Activated naive CD4-positive, alpha-beta T cell treated with anti-CD3 and anti-CD28 coated beads for 36 hours (primary cell): ENCODE measurements at places on chromosomes 12 and 14.

GRCh38 chr14:49792618-49793017 lies 24.7 kb downstream of the KLHDC2 start:
- no peak overlapping the region for H3K4me3 ChIP-seq
- H3K27ac ChIP-seq = peak overlapping the region; percentile 18
- no peaks in the 10 kb centered on the region for H3K4me1 ChIP-seq
- H3K27me3 ChIP-seq = no peaks in the 10 kb centered on the region
- DNase-seq = no peak

- no peaks in the 10 kb centered on the region for H3K4me1 ChIP-seq
- no peak overlapping the region for H3K4me3 ChIP-seq
- H3K27me3 ChIP-seq = peaks cover 5% of the 10 kb centered on the region
- DNase-seq = no peak
- H3K27ac ChIP-seq = no peak overlapping the region
Observed at GRCh38 chr12:109728921-109729320, 15.3 kb downstream of the FAM222A start.

GRCh38 chr12:50326590-50327284 lies 43.4 kb upstream of the LIMA1 start:
- H3K27me3 ChIP-seq = no peaks in the 10 kb centered on the region
- no peak overlapping the region for H3K27ac ChIP-seq
- H3K4me3 ChIP-seq = no peak overlapping the region
- H3K4me1 ChIP-seq = no peaks in the 10 kb centered on the region
- H3K36me3 ChIP-seq = no peaks in the 10 kb centered on the region
- no peak for DNase-seq

- no peaks in the 10 kb centered on the region for H3K36me3 ChIP-seq
- H3K27ac ChIP-seq = no peak overlapping the region
- H3K4me1 ChIP-seq = peaks cover 4% of the 10 kb centered on the region
- H3K4me3 ChIP-seq = no peak overlapping the region
- no peaks in the 10 kb centered on the region for H3K27me3 ChIP-seq
- no peak for DNase-seq
Observed at GRCh38 chr14:97524589-97525319, 727.6 kb downstream of the VRK1 start.

DNA sequence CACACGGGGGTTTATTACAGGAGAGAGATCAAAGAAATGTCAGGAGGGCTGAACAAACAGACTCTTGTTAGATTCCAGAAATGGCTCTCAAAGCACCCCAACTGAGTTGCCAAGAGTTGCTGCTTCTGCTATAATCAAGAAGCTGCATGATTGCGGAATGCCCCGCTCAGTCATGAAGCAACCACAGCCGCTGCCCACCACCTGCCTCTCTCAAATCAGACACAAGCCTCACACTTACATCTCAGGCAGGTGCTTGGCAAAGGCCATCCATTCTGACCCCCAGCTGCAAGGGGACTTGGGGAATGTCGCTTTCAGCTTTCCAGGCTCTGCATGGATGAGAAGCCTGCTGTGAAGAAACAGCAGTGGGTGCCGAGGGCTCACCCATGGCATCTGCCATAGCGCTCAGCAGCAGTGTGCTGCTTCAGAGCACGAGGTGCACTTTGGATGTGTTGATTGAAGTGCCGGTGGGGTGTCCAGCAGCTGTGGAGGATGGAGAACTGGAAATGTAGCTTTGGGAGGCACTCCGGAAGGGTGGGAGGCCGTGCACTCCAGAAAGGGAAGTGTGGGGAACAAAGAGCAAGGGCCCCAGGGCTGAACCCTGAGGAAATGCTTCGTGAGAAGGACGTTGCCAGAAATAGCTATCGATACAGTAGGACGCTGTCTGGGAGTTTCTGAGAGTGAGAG lies 37.7 kb downstream of the LRRC74A start:
- H3K36me3 ChIP-seq = no peaks in the 10 kb centered on the region
- H3K4me1 ChIP-seq = peaks cover 34% of the 10 kb centered on the region
- H3K4me3 ChIP-seq = no peak overlapping the region
- H3K27me3 ChIP-seq = no peaks in the 10 kb centered on the region

DNA sequence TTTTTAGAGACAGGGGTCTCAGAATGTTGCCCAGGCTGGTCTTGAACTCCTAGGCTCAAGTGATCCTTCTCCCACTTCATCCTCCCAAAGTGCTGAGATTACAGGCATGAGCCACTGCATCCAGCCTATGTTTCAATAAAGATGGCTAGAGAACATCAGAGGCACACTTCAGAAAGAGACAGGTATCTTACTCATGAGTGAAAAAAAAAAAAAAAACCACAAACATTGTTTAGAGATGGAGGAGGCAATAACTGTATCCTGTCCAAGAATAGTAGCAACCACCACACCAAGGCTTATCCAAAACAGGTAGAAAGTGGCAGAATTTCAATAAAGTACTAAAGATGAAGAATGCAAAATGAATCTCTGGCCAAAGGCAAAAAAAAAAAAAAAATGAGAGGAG lies 30.3 kb downstream of the EEA1 start:
- no peaks in the 10 kb centered on the region for H3K27me3 ChIP-seq
- no peak overlapping the region for H3K4me3 ChIP-seq
- no peak overlapping the region for H3K27ac ChIP-seq
- no peak for DNase-seq
- peaks cover 12% of the 10 kb centered on the region for H3K36me3 ChIP-seq

DNA sequence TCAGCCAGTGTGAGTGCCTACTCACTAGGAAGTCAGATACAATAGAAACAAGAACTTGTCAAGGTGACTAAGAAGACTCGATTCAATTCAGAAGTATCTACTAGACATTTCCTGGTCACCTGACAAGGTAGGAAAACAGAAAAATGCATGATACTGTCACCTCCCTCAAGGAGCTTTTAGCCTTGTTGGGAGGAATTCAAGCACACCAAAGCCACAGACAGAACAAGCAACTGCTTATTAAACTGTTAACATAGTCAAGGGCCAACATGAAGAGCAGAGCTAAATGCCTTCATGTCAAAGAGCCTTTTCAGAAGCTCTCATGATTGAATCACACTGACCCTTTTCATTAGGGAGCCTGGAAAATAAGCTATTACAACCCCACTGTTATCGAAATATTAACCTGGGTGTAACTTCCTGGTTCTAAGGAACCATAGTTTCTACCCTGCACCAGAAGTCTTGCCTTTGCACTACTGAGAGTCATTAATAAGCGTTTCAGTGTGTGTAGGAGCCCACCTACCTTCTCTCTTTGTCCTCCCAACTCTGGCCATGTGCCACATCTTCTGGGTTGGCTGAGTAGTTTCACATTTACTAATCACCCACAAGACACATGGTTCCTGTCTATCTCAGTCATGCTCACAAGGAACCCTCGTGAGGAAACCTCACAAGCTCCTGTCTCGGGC lies 31.0 kb upstream of the LGALS3 start:
- H3K4me3 ChIP-seq = no peak overlapping the region
- peaks cover 28% of the 10 kb centered on the region for H3K4me1 ChIP-seq
- peak; percentile 64 for DNase-seq
- peak overlapping the region; percentile 64 for H3K27ac ChIP-seq
- no peaks in the 10 kb centered on the region for H3K27me3 ChIP-seq

DNA sequence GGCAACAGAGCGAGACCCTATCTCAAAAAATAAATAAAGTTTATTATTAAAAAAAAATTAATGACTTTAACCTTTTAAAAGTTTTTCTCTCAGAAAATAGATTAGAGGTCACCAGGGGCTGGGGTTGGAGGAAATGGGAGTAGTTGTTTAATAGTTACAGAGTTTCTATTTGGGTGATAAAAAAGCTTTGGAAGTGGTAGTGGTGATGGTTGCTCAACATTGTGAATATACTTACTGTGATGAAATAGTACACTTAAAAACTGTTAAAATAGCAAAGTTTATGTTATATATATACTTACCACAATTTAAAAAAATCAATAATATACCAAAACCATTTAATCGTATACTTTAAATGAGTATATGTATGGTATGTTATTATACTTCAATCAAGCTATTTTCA lies 59.6 kb downstream of the ARL6IP4 start:
- no peaks in the 10 kb centered on the region for H3K27me3 ChIP-seq
- H3K27ac ChIP-seq = no peak overlapping the region
- H3K36me3 ChIP-seq = no peaks in the 10 kb centered on the region
- no peak overlapping the region for H3K4me3 ChIP-seq
- no peak for DNase-seq

GRCh38 chr12:71441836-71442566 lies 2.4 kb downstream of the LGR5 start:
- peaks cover 18% of the 10 kb centered on the region for H3K4me1 ChIP-seq
- H3K4me3 ChIP-seq = no peak overlapping the region
- no peak for DNase-seq
- peaks cover 57% of the 10 kb centered on the region for H3K27me3 ChIP-seq

GRCh38 chr12:110373025-110373424 lies 30.5 kb downstream of the ANAPC7 start:
- H3K27ac ChIP-seq = no peak overlapping the region
- no peaks in the 10 kb centered on the region for H3K27me3 ChIP-seq
- no peak overlapping the region for H3K4me3 ChIP-seq
- H3K36me3 ChIP-seq = peaks cover 14% of the 10 kb centered on the region
- no peaks in the 10 kb centered on the region for H3K4me1 ChIP-seq
- DNase-seq = no peak

GRCh38 chr12:120399531-120399930 lies 30.6 kb upstream of the MSI1 start:
- H3K4me3 ChIP-seq = no peak overlapping the region
- peaks cover 2% of the 10 kb centered on the region for H3K4me1 ChIP-seq
- no peak for DNase-seq
- H3K27ac ChIP-seq = no peak overlapping the region
- H3K36me3 ChIP-seq = no peaks in the 10 kb centered on the region
- H3K27me3 ChIP-seq = peaks cover 15% of the 10 kb centered on the region

DNA sequence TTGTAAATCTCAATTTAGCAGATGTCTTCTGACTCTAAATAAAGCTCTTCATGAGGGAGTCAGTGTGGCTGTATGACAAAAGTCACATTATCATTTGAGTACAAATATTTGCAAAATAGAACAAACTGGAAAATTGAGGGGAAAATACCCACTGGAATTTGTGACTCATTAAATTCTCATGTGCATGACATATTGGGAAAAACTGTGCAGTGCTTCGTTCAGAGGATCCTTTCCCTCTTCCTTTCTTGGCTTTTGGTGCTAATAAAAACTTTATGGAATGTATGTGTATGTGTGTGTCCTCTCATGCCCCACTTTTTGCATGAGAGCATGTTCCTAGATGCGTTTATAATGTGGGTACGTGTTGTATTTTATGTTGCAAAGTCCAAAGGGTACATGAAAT lies 267.8 kb downstream of the KTN1 start:
- no peak overlapping the region for H3K4me3 ChIP-seq
- H3K27ac ChIP-seq = no peak overlapping the region
- H3K4me1 ChIP-seq = peaks cover 8% of the 10 kb centered on the region
- H3K36me3 ChIP-seq = no peaks in the 10 kb centered on the region
- no peak for DNase-seq

DNA sequence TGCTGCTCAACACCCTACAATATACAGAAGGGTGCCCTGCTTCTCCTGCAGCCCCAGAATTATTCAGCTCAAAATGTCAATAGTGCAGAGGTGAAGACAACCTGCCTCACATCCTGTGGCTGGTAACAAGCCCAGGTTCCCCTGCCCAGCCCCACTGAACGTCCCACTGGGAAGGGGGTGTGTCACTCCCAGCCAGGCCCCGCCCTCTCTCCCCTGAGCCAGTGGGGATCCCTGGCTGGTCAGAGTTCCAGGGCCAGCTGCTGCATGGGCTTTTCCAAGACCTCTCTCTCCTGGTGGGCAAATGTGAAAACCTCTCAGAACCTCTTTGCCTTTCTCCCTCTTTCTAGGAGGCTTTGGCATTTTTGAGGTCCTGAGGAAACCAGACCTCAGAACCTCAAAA lies 13.7 kb upstream of the LHX5 start:
- H3K4me3 ChIP-seq = no peak overlapping the region
- no peaks in the 10 kb centered on the region for H3K36me3 ChIP-seq
- H3K4me1 ChIP-seq = no peaks in the 10 kb centered on the region
- no peak for DNase-seq
- H3K27me3 ChIP-seq = peaks cover 50% of the 10 kb centered on the region
- H3K27ac ChIP-seq = no peak overlapping the region

DNA sequence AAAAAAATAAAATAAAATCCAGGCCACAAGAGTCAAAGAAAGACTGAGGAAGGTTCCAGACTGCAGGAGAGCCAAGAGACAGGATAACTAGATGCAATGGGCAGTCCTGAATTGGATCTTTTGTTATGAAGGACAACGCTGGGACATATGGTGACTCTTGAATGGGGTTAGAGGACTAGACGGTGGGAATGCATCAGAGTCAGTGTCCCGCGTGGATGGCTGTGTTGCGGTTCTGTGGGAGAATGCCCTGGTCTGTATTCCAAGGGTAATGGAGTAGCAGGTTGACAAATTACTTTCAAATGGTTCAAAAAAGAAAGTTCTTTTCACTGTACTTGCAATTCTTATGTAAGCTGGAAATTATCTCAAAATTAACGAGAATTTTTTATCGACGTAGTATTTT lies 20.1 kb downstream of the SSH1 start:
- peaks cover 29% of the 10 kb centered on the region for H3K4me1 ChIP-seq
- H3K36me3 ChIP-seq = peaks cover 7% of the 10 kb centered on the region
- no peak overlapping the region for H3K4me3 ChIP-seq
- H3K27ac ChIP-seq = no peak overlapping the region
- no peak for DNase-seq

GRCh38 chr12:105492591-105493545 lies 162.4 kb downstream of the C12orf75 start:
- no peaks in the 10 kb centered on the region for H3K36me3 ChIP-seq
- no peaks in the 10 kb centered on the region for H3K4me1 ChIP-seq
- H3K27ac ChIP-seq = no peak overlapping the region
- peaks cover 8% of the 10 kb centered on the region for H3K27me3 ChIP-seq

- H3K4me3 ChIP-seq = no peak overlapping the region
- no peak for DNase-seq
- no peaks in the 10 kb centered on the region for H3K36me3 ChIP-seq
- H3K4me1 ChIP-seq = no peaks in the 10 kb centered on the region
Observed at GRCh38 chr14:99938376-99938775, 126.8 kb upstream of the EVL start.

GRCh38 chr12:94271351-94271750 lies 123.0 kb downstream of the PLXNC1 start:
- no peaks in the 10 kb centered on the region for H3K27me3 ChIP-seq
- DNase-seq = no peak
- peaks cover 46% of the 10 kb centered on the region for H3K4me1 ChIP-seq
- H3K4me3 ChIP-seq = no peak overlapping the region

GRCh38 chr12:67758119-67758518 lies 109.6 kb downstream of the DYRK2 start:
- peaks cover 49% of the 10 kb centered on the region for H3K4me1 ChIP-seq
- H3K4me3 ChIP-seq = no peak overlapping the region
- H3K36me3 ChIP-seq = no peaks in the 10 kb centered on the region

GRCh38 chr12:6053541-6053940 lies 70.9 kb downstream of the VWF start:
- H3K4me3 ChIP-seq = no peak overlapping the region
- H3K27me3 ChIP-seq = peaks cover 7% of the 10 kb centered on the region
- DNase-seq = no peak
- no peak overlapping the region for H3K27ac ChIP-seq
- H3K36me3 ChIP-seq = no peaks in the 10 kb centered on the region
- no peaks in the 10 kb centered on the region for H3K4me1 ChIP-seq

- H3K27me3 ChIP-seq = no peaks in the 10 kb centered on the region
- peaks cover 14% of the 10 kb centered on the region for H3K36me3 ChIP-seq
- H3K4me1 ChIP-seq = no peaks in the 10 kb centered on the region
- no peak overlapping the region for H3K4me3 ChIP-seq
- no peak overlapping the region for H3K27ac ChIP-seq
Observed at GRCh38 chr12:62584619-62585018, 118.0 kb downstream of the MON2 start.
